ENCODE measurements at places on chromosomes 4 and X.
A peak's percentile ranks its signal among the peaks of the same experiment; 100 is the strongest.

DNA sequence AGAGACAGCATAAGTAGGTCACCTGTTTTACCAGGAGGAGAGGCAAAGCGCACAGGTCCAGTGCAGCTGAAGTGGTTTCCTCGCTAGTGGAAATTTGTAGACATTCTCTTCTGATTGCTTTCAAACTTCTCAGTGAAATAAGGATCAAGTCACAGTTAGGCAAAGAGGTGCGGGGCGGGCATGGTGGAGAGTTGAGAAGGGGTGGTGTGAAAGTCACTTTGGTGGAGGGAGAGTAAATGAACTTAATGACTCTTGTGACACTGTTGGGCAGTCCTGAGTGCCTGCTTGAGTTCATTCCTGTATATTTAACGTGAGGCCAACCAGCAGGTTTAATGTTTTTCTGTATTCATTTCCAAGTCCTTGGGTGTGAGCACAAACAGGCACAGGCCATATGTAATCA lies 235.6 kb downstream of the TRIML1 start:
- no peak for DNase-seq

DNA sequence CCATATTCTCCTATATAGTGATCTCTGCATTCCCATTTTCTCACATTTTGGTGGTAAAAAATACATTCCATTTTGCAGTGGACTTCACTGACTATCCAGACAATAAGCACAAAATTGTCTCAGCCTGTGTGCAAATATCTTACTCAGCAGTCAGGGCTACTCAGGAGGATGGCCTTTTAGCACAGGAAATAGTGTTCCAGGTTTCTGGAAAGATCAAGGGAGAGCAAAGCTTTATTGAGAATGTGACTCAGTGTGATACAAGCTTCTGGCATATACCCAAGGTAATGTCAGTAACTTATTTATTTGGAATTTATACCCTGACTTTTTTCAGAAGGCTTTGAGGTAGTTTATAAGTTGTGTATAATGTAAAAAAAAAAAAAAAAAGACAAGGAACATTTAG lies 233.4 kb downstream of the TEX13A start:
- no peak for DNase-seq

DNA sequence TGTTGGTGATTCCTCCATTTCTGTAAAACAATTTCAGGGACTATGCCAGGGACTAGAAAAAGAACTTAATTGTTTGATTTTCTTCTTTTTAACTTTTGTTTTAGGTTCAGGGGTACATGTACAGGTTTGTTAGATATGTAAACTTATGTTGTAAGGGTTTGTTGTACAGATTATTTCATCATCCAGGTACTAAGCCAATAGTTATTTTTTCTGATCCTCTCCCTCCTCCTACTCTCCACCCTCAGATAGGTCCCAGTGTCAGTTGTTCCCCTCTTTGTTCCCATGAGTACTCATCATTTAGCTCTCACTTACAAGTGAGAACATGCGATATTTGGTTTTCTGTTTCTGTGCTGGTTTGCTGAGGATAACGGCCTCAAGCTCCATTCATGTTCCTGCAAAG lies 70.8 kb upstream of the BOD1L1 start:
- no peak for DNase-seq

DNA sequence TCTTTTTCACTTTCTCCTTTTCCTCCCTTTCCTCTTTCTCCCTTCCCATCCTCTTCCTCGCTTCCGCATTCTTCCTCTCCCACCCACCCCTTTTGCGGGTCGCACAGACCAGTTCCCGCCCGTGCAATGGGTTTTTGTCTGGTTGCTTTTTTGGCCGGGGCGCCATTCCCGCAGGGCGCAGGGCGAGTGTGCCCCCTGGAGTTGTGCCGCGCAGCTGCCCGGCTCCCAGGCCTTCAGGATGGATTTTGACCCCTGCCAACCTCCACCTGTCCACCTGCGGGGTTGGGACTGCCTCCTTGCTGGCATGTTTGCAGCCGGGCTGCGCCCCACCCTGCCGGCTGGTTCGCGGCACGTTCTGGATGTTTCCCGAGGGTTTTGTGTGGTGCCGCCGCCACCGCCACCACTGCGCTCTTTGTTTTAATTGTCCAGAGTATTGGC lies 578 bp upstream of the SEL1L3 start:
- peak; percentile 32 for DNase-seq

DNA sequence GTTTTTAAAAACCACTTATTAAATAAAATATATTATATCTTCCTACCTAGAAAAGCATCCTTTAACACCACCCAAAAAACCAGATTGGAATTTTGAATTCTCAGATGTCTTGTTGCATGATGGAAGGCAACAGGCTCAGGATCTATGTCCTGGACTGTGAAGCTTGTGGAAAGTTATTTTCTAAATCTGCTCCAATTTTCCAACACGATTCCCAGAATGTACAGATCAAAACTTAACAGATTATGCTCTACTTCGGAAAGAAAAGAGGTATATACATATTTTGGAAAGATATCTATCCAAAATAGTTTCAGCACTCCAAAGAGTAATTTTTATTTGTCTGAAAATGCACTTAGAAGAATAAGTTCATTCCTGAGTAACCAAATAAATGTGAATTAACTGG lies 291.7 kb upstream of the EMCN start:
- DNase-seq = no peak

GRCh38 chr4:55637272-55637820 lies 1.2 kb upstream of the NMU start:
- DNase-seq = no peak

GRCh38 chrX:20967725-20968124 lies 406.5 kb upstream of the CNKSR2 start:
- DNase-seq = no peak

- no peak for DNase-seq
Observed at GRCh38 chrX:13281289-13281688, 38.6 kb downstream of the ATXN3L start.

DNA sequence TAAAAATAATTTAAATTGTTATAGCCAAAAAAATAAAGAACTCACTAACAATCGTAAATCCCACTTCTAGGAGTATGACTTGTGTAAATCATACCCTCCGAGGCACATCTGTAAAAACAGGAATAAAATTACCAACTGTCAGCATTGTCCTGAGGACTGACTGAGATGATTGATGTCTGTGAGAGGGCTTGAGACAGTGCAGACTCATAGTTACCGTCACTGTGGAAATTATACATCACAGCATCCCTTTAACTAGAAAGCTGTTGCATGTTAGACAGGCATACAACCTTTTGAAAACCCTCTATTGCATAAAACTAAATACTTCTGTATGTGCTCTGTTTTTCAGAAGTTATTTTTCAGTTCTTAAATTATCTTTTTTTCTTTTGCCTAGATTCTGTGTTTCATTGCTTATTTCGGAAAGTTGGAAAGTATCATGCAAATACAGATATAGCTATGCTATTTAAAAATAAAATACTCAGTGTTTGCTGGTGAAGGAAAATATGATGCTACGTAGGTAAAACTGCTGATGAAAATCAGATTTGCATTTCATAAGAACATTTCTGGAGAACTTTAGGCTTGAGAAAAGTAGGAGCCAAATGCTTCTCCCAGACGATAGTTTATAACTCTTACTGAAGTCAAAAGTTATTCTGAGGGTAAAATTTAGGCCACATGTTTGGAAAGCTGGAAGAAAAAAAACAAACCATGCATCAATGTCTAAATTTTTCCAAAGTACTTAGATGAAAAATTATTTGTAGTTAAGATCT lies 13.6 kb upstream of the RBPJ start:
- no peak for DNase-seq

DNA sequence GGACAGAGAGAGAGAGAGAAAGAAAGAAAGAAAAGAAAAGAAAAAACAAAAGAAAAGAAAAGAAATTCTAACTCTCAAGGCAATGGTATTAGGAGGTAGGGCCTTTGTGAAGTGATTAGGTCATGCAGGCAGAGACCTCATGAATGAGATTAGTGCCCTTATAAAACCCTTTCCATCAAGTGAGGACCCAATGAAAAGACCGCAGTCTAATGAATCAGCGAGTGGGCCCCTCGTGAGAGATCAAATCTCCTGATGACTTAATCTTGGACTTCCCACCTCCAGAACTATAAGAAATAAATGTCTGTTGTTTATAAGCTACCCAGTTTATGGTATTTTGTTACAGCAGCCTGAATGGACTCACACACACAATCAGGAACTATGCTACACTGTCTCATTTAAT lies 16.9 kb downstream of the AASDH start:
- DNase-seq = no peak

- no peak for DNase-seq
Observed at GRCh38 chrX:51795136-51795535, 51.9 kb downstream of the GSPT2 start.

DNA sequence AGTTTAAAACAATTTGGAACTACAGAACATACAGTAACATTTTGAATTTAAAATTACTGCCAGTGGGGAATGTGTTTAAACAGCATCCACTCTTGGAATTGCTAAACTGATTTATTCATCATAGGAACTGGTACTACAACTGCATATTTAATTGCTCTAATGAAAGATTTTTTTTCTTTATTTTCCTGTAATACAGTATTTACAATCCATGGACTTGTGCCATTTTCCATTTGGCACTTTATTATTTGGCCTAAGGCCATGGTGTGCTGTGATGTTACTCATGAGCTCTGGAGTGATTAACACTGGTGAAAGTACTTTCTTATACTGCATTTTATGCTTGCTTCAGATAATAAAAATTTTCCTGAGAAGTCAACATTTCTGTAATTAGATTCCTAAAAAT lies 69.7 kb upstream of the NUDT6 start:
- no peak for DNase-seq
